Myometrial cell (primary cell): ENCODE measurements at places on chromosomes 5 and 9. TPM values are rescaled to one million over a fixed set of nuclear protein-coding genes. Genes with fewer than 3 reads are reported as not detected.

Gene PCDHB16
- total RNA-seq, result under 0.01 TPM in 2 replicates

Gene GPR21
- total RNA-seq, result not detected in 2 replicates

Gene LPAR1
- total RNA-seq, result 103 and 121 TPM in 2 replicates

Gene TTC39B
- 14.2 and 15.9 TPM in 2 replicates for total RNA-seq

Gene PRDM9
- total RNA-seq, result not detected in 2 replicates

Gene HSD17B3
- total RNA-seq, result not detected in 2 replicates

Gene ZNF622
- total RNA-seq, result 40.4 and 45.3 TPM in 2 replicates

Gene CCDC180
- total RNA-seq, result 0.29 and 0.35 TPM in 2 replicates

Gene CDO1
- 1.7 and 4.6 TPM in 2 replicates for total RNA-seq

Gene NR5A1
- not detected in 2 replicates for total RNA-seq

Gene HBEGF
- total RNA-seq, result 6.9 and 16.7 TPM in 2 replicates

Gene LTC4S
- 0.89 TPM in 1 of 2 replicates, not detected in the other for total RNA-seq

Gene ARID3C
- under 0.01 and 0.58 TPM in 2 replicates for total RNA-seq

Gene ZNF483
- 1.4 TPM in 1 of 2 replicates, not detected in the other for total RNA-seq
